ENCODE measurements at places on chromosomes 5 and 9.

DNA sequence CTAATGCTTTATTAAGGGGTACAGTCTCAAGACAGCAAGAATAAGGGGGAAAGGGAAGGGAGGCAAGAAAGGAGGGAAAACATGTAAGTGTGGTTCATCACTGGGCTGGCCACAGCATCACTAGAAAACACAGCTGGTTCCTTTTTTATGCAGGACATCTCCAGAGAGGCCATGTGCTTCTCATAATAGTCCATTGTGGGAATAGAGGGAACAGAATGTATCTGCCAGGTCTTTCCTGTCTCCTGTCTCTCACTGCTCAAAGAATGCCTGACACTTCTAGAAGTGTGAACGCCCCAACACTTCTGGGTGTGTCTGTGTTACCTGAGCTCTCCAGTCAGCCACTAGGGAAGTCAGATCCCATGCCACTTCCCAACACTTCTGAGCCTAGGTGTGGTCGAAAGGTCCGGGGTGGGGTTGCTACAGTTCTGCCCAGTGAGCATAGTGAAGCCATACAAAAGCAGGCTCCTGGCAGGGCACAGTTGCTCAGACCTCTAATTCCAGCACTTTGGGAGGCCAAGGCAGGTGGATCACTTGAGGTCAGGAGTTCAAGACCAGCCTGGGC lies 255.6 kb upstream of the SLC30A5 start:
- DNase-seq: no peak

GRCh38 chr5:51618234-51618633 lies 235.0 kb downstream of the ISL1 start:
- no peak for DNase-seq

GRCh38 chr9:16075696-16076095 lies 522.9 kb downstream of the CCDC171 start:
- no peak for DNase-seq

GRCh38 chr9:114027863-114028465 lies 50.1 kb downstream of the AMBP start:
- no peak for DNase-seq

GRCh38 chr9:112166176-112167140 lies 8.6 kb downstream of the SUSD1 start:
- DNase-seq: no peak

GRCh38 chr9:134358662-134359319 lies 32.5 kb downstream of the RXRA start:
- no peak for DNase-seq

- DNase-seq: no peak
Measured at GRCh38 chr9:136050266-136050700, 44.8 kb downstream of the NACC2 start.

DNA sequence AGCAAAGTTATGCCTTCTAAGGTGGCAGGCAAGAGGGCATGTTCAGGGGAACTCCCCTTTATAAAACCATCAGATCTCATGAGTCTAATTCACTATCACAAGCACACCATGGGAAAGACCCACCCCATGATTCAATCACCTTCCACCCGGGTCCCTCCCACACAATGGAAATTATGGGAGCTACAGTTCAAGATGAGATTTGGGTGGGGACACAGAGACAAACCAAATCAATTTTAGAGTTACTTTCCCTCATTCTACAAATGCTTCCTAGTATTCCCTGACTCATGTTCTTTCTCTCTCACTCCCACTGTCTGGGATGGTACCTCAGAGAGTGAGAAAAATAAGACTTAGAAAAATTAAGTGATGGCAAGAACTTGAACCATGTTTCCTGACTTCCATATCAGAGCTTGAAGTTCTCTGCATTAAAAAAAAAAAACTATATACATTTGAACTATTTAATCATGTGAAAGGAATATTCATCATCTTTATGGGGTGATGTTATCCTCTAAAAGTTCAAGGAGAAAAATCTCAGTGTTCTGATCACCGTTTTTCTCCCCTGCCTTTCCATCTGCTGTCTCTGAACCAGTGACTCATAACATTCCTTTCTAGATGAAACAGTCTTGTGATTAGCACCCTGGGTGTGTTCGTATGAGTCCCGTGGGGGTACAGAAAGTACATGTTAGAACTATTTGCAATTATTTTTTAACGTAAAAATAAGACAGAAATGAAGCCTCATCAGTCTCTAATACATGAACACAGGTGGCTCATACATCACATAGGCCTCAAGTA lies 282.9 kb downstream of the SLF1 start:
- DNase-seq: no peak
